ENCODE measurements at places on chromosomes 2 and 18. TPM values are rescaled to one million over a fixed set of nuclear protein-coding genes. Genes with fewer than 3 reads are reported as not detected.

UCN gene
- 1.7 TPM for total RNA-seq

GALNT5 gene
- total RNA-seq: 48.1 TPM

SCN7A gene
- total RNA-seq: not detected

KLHL41 gene
- total RNA-seq: not detected

GLI2 gene
- 0.85 TPM for total RNA-seq

TGFA gene
- total RNA-seq: 97.0 TPM

DAPL1 gene
- total RNA-seq: 2.5 TPM

SCYGR4 gene
- total RNA-seq: not detected

PRSS56 gene
- total RNA-seq: not detected

PIEZO2 gene
- total RNA-seq: 0.78 TPM

SNX17 gene
- total RNA-seq: 106 TPM
